ENCODE measurements at places on chromosomes 4 and X.

- no peak for DNase-seq
Observed at GRCh38 chrX:24002167-24002566, 24.8 kb downstream of the KLHL15 start.

GRCh38 chrX:106401965-106402559, 209.7 kb upstream of the RADX start:
- DNase-seq: no peak

- peak; percentile 91 for DNase-seq
Observed at GRCh38 chrX:48917139-48918001, 1.5 kb downstream of the PIM2 start.

- no peak for DNase-seq
Observed at GRCh38 chrX:153305972-153306371, 15.6 kb downstream of the PNMA6F start.

DNA sequence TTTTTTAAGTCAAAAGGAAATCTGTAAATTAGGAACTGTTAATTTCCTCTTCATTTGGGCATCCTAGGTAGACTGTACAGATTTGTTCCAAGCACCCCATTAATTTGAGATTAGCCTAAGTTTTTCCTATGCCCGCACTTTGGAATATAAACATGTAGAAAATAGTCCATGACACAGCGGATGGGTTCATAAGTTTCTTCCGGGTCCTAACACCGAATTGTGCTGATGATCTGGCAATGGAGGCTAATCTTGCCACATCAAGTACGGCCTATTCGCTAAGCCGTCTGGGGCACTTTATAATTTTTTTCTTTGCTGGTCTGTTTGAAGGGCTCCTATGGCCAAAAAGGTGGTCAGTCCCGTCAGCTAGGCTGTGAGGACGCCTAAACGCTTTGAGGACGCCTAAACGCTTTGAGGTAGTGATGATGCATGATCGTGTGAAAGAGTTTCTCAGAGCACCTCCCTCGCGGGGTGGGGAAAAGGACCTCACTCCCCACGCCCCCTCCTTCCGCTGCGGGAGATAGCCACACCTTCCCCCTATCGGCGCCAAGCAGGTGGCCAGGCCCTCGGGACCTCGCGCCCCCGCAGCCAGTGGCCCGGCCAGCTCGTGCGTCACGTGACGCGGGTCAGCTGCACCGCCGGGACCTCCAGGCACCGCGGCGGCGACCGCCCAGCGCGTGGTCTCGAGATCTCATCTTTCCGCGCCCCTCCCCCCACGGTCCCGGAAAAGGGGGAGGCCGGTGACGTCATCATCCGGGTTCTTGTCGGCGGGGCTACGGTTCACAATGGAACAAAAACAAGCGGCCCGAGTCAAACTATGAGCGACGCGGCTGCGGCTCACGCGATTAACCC, 977 bp upstream of the USP9X start:
- DNase-seq: peak; percentile 90

DNA sequence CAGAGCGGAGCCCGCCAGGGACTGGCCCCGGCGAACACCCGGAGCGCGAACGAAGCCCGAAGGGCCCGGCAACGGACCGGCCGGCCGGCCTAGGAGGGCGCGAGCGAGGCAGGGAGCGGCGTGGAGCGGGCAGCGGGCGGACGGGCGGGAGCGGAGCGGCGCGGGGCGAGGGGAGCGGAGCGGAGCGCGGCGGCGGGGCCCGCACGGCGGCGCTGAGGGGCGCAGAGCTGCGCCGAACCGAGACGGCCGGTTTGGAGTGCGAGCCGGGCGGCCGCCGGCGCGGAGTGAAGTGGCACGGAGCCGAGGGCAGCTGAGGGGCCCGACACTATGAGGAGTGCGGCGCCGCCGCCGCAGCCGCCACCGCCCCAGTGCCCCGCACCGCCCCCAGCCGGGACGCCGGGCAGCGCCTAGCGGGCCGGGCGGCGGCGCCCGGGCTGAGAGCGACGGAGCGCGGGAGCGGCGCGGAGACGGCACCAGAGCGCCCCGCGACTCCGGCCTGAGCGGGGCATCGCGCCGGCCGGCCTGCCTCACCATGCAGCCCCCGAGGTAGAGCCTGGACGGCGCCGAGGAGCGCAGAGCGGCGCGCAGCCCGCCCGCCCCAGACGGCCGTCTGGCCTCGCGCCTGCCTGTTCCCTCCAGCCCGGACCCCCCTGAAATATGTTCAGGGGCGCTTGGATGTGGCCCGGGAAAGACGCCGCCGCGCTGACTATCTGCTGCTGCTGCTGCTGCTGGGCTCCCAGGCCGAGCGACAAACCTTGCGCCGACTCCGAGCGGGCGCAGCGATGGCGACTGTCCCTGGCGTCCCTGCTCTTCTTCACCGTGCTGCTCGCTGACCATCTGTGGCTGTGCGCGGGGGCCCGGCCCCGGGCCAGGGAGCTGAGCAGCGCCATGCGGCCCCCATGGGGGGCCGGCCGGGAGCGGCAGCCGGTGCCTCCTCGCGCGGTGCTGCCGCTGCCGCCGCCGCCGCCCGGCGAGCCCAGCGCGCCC, 793 bp downstream of the NALF2 start:
- DNase-seq: no peak

Measured in MV-4-11 (cell line).